ENCODE measurements at places on chromosomes 7 and 10.

GRCh38 chr10:29643771-29644501, 9.2 kb upstream of the SVIL start:
- DNase-seq, result no peak

GRCh38 chr7:5711409-5711808, 70.1 kb downstream of the RNF216 start:
- no peak for DNase-seq

DNA sequence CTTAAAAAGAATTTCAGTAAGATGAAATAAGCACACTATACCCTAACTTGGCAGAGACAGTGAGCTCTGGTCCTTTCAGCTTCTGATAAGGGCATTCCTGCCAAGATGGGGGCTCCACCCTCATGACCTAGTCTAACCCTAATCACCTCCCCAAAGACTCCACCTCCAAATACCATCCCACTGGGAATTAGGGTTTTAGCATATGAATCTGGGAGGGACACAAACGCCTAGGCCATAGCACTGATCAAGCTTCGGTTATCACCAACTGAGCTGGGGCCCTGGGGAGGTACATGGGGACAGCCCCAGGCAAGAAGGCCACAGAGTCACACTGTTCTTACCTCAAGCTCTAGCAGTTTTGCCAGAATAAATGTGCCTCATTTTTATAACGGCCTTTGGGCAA, 31.4 kb downstream of the PALS2 start:
- no peak for DNase-seq

DNA sequence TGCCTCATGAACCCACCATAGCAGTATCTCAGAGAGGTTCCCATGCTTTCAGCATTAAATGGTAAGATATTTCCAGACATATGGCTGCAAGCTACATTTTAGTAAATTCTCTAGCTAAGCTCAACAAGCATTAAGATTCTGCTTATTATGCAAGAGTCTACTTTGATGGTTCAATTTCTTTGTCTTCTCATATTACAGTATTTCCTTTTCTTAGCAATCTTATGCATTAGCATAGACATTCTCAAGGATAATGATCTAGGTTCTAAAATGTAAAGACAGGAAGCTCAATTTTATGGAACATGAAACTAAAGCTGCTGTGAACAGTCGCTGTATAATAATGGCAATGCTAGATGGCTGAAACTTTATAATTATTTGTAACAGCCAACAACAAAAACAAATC, 39.2 kb downstream of the MEOX2 start:
- no peak for DNase-seq

DNA sequence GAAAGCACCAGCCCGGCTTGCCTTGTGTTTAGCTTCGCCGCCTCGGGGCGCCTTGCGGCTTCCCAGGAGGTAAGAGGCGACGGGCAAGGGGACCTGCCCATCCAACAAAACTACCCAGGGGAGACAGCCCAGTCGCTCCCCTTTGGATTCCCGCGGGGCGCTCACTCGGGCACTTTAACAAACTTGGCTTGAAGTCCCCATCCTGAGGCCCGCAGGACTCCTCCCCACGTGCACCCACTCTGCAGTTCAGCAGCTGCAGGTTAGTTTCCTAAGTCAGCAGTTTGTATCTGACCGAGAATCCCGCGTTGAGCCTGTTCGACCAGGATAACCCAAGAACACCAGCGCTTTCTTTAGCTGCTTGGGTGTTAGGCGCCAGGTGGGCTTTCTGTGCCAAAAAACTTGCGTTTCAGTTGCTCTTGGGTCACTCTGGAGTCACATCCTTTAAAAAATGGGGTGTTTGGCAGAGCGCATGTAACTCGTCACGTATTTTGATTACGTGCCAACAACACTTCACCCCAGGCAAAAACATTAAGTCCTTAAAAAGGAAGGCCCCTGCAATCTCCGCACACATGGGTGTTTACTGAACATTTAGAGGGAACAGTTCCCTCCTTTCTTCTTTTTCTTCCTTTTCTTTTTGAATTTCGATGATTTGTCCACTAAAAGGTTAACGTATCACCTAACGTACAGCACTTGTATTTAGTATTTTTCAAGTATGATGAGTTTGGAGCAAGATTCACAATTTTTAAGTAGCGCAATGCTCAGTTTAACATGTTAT, 876 bp downstream of the DNAH11 start:
- peak; percentile 24 for DNase-seq

DNA sequence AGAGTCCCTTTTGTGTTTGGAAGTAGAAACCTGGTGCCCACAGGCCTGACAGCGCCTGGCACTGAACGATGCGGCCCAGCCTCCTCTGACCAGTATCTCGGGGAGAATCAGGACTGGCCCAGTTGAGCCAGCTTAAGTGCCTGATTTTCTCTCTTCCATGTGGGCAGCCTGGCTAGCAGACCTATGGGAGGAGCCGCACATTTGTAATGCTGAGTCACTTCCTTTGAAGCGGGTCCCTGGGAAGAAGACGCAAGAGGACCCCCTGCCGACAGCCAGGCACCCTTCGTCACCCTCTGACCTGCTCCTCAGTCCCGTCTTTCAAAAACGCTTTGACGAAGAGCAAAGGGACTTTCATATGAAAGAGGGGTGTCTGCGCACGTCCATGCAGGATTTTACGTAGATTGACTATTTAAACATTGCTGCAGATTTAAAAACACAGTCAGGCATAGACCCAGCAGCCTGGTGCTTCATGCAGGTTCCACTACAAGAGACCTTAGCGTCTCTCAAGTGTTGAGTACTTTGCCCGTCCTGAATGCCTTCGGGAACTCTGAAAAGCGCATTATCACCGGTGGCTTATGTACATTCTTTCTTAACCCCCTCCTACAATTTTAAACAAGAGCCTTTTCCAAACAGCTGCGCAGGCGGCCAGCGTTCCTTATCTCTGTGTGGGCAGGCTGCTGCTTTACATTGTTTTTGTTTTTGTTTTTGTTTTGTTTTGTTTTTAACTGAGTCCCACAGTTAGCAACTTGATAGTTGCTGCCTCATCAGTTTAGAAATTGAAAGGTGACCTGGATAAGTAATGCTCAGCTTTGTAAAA, 36.5 kb upstream of the AP5Z1 start:
- peak; percentile 50 for DNase-seq

- peak; percentile 64 for DNase-seq
Measured at GRCh38 chr10:31697271-31698180, 231.1 kb downstream of the ARHGAP12 start.

DNA sequence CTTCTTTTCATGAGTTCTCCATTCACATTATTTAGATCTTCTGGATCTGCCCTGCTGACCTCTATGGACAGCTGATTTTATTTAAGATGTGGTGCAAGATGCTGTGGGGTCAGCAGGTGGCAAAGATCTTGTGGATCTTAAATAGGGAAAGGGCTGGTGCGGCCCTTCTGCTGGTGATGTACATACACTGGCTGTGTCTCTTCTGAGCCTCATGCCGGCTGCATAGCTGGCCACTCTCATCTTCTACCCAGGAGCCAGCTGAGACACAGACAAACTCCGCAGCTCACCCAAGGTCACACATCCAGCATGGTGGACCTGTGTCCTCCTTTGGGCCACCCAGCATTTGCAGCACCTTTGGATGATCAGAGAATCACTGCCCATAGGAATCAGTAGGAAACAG, 9.7 kb downstream of the RBP3 start:
- no peak for DNase-seq

DNA sequence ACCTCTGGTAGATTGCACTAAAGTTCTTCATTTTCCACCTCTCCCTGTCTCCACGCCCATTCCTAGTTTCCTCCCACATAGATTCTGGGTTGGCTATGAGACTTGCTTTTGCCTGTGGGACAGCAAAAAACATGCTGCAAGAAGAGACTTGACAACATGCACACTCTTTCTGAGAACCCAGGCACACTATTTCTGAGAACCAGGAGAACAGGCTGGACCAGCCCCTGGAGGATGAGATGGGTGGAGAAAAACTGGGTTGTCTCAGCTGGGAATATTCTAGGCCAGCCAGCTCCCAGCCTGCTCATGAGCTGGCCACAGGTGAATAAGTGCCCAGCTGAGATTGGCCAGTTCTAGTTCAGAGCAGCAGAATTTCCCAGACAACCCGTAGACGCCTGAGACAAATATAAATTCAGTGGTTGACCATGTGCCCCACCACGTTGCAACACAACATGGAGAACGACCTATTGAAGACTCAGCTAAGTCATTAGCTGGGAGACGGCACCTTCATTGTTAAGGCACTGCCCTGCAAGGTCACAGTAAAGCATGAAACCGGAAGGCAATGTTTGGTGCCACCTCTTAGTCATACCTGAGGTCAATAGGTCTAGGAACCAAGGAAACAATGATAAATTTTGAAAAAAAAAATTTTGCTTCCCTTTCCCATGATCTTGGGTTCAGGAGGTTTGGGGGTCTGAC, 92.7 kb upstream of the AKR1E2 start:
- DNase-seq, result no peak

DNA sequence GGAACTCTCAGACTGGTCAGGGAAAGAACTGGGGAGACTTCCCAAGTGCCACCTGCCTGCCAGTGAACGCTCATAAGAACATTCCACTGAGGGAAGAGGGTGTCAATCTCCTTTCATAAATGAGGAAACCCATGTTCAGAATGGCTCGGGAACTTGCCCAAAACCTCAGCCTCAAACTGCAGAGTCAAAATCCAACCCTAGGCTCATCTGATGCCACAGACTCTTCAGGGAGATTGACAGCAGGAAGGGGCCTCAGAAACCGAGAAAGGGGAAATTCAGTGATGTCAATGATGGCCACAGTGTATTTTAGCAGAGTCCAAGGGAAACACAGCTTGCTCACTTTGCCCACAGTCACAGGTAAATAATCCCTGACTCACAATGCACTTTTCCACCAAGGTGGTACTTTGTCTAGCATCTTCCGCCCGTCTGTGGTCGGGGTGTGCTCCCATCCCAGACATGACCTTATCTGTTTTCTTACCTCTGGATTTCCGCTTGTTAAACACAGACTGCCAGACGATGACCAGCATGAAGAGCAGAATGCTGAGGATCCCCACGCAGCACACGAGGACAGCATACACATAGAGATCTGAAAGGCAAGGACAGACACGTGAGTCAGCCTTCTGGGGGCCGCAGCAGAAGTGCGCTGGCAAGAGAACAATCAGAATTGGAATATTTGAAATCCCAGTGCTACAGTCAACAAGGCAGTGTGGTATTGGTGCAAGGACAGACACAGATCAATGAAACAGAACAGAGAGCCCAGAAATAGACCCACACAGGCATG, 38.4 kb downstream of the VSTM4 start:
- no peak for DNase-seq

GRCh38 chr7:111393011-111393754, 169.1 kb downstream of the IMMP2L start:
- no peak for DNase-seq

DNA sequence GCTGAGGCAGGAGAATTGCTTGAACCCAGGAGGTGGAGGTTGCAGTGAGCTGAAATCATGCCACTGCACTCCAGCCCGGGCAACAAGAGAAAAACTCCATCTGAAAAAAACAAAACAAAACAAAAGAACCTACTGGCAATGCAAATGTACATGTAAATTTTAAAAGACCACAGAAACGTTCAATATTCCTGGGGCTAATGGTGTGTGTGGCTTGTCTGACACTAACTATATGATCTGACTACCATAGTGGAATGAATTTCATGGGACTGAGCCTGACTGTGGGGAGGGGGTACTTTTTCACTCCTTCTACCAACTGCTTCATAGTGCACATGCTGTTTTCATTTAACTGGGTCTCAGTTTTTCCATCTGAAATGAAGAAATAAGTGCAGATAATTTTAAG, 69.6 kb downstream of the ITPRID1 start:
- DNase-seq, result no peak

DNA sequence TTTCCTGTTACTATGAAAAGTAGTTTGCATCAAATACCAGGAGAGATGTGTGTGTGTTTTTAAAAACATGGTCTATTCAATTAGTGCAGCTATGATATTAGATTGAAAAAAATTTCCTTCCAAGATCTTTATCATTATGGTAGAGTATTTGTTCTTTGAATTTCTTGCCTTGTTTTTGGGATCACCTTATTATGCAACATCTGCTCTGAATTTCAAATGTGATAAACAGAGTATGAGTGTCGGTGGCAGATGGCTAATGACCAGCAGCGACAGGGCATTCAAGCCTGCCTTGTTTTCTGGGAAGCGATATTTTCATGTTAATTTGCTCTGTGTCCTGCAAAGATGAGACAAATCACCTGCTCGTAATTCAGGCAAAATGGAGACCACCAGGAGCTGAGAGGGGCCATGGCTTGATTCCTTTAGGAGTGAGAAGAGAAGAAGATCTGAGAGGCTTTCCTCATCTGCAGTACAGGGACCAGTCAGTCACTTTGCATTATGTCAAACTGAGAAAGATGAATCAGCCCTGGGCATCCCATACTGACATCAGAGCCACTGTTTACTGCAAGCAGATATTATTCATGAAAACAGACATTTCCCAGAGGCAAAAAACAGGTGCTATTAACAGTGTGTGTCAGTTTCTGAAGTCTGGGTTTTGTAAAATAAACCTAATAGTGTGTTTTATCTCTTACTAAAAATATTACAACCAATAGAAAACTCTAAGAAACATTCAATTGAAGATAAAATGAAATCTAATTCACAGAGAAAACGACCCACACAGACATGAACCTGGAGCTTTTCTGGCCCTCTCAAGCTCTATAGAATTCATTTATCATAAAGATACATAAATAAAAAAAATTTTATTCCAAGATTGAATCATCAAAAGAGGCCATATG, 67.6 kb downstream of the CDK6 start:
- peak; percentile 76 for DNase-seq

- DNase-seq, result peak; percentile 56
Measured at GRCh38 chr7:139692723-139693122, 85.1 kb downstream of the HIPK2 start.

GRCh38 chr10:78255796-78256638, 222.4 kb downstream of the RPS24 start:
- DNase-seq, result no peak

DNA sequence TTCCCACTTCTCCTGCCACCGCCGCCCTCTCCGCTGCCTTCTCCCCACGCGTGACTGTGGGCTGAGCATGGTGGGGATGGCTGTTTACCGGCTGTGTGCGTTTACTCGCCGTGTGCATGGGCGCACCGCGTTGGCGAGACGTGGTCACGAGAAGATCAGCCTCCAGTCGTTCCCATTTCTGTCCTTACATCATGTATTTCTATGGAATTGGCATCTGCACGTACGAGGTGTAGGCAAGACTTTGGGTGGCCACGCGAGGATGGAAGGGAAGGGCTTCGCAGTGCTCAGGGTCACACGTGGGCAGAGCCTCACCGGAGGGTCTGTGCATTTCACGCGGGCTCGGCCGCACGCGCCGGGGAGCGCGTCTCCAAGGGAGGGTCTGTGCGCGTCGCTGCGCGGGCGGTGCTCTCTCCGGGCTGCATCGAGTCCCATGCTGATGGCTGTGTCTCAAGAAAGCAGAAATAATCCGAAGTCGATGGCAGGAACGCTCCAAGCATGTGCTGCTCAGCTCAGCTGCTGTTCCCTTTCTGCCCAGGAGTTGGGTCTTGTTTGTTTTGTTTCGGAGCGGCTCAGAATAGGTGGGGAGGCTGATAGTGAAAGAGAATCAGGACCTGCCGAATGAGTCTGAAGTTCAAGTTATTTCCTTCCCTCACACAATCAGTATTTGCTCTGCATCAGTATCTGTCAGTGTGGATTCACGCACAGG, 973 bp downstream of the CAMK1D start:
- DNase-seq, result no peak

All from NCI-H1092 treated with DMSO at 0.1 percent for 48 hours (cell line).